Effector memory CD8-positive, alpha-beta T cell (primary cell): ENCODE measurements at places on chromosomes 3 and 15.

GRCh38 chr3:72844436-72844993 is 3.7 kb downstream of the SHQ1 start:
- no peak for DNase-seq

GRCh38 chr3:162769564-162769963 is 1273.0 kb downstream of the OTOL1 start:
- DNase-seq = no peak

GRCh38 chr3:59796456-59796855 is 746.6 kb upstream of the CFAP20DC start:
- no peak for DNase-seq

DNA sequence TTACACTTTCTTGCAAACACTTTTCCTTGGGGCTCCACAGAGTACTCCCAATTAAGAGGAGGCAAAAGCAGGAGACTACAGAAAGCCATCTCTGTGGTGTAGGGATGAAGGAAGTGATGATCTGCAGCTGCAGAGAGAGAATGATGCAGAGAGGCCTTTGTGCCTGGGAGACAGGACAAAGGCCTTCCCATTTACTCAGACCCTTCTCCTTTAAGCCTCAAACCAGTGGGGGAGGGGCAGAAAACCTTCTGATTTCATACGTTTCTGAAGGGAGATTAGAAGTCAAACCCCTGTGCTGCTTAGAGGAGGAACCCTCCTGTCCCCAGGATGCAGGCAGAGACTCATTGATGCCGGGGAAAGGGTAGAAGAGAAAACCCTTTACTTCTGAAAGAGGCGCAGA is 130.8 kb downstream of the NEO1 start:
- no peak for DNase-seq

- no peak for DNase-seq
These were observed 7.2 kb upstream of the SOX2 start for GRCh38 chr3:181704421-181705085.
